CD4-positive, alpha-beta T cell treated with Interleukin-15 for 4 hours (primary cell): ENCODE measurements at places on chromosomes 3 and 15.

- no peak for DNase-seq
Observed at GRCh38 chr15:85280203-85280602, 100.2 kb upstream of the AKAP13 start.

DNA sequence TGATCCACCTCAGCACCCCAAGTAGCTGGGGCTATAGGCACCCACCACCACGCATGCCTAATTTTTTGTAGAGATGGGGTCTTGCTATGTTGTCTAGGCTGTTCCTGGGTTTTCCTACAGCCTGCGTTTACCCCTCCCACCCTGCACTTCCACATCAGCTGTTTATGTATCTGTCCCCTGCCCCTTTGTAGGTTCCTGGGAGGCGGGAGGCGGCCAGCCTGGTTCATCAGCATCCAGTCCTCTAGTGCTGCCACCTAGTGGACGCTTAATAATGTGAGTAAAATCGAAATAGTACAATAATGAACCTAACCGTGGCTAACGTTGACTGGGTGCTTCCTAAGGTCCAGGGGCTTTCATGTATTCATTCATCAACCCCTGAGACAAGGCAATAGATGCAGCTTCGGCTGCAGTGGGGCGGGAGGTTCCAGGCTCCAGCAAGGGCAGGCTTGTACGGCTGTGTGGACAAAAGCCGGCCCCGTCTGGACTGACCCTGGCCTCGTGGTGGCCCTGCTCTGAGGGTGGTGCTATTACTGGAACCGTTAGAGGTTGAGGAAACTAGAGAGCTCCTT lies 1.2 kb upstream of the LCTL start:
- peak; percentile 68 for DNase-seq

- no peak for DNase-seq
Observed at GRCh38 chr3:158916111-158916510, 114.3 kb downstream of the MFSD1 start.

GRCh38 chr3:126314790-126315658 lies 42.2 kb downstream of the KLF15 start:
- no peak for DNase-seq

GRCh38 chr3:70096376-70097066 lies 97.0 kb downstream of the SAMMSON start:
- DNase-seq = no peak

DNA sequence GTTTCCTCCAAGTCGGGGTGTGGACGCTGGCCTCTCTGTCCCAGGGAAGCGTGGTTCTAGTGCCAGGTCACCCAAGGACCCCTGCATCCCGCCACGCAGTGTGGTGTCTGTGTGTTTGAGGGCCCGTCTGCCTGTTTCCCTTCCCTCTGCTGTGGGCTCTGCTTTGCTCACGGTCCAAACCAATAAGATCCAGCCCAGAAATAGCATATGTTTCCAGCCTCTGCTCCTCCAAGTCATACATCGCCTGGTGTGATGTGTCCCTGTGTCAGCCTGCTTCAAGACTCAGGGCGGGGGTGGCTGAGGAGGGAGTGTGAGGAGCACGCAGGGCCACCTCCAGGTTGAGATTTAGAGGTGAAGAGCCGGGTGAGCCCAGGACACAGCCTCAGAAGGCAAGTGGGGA lies 21.9 kb upstream of the RPL29 start:
- DNase-seq = no peak

DNA sequence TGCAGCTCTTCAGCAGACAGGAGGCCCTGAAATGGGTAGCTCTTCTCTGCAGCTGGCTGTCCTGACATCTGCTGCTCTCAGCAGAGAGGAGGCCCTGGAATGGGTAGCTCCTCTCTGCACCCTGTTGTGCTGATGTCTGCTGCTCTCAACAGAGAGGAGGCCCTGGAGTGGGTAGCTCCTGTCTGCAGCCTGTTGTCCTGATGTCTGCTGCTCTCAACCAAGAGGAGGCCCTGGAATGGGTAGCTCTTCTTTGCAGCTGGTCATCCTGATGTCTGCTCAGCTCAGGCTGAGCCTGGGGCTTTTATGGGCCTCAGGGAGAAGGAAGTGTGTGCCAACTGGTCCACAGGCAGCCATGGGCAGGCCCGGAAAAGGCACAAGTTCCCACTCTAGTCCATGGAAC lies 66.6 kb downstream of the PIK3CB start:
- no peak for DNase-seq

- DNase-seq = no peak
Observed at GRCh38 chr15:51738553-51738952, 1.1 kb upstream of the LYSMD2 start.

GRCh38 chr3:155173771-155174170 lies 93.7 kb downstream of the MME start:
- no peak for DNase-seq

GRCh38 chr3:130679218-130679617 lies 67.4 kb downstream of the PIK3R4 start:
- DNase-seq = no peak

GRCh38 chr15:60399246-60399915 lies 1.6 kb upstream of the ANXA2 start:
- no peak for DNase-seq

GRCh38 chr3:112782491-112782890 lies 64.2 kb downstream of the CD200R1L start:
- no peak for DNase-seq
